ENCODE measurements at places on chromosomes 16 and 17.

DNA sequence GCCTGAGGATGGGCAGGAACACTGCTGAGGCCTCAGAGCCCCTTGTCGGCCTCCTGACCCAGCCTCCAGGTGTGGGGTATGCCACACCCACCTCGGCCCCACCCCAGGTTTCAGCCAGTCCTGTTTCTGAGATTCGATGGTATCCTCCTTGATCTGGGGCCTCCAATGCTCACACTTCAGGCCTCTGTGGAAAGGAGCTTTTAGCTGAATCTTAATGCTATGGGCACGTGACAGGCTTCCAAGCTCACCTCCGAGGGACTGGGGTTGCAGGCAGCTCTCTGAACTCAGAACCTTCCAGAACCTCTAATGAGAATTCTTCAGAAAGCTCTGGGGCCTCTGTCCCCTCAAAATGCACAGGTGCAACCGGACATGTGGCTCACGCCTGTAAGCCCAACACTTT is 54.8 kb downstream of the SCNN1B start:
- no peak for DNase-seq

- DNase-seq = no peak
Measured at GRCh38 chr16:84266451-84266850, 26.6 kb upstream of the KCNG4 start.

DNA sequence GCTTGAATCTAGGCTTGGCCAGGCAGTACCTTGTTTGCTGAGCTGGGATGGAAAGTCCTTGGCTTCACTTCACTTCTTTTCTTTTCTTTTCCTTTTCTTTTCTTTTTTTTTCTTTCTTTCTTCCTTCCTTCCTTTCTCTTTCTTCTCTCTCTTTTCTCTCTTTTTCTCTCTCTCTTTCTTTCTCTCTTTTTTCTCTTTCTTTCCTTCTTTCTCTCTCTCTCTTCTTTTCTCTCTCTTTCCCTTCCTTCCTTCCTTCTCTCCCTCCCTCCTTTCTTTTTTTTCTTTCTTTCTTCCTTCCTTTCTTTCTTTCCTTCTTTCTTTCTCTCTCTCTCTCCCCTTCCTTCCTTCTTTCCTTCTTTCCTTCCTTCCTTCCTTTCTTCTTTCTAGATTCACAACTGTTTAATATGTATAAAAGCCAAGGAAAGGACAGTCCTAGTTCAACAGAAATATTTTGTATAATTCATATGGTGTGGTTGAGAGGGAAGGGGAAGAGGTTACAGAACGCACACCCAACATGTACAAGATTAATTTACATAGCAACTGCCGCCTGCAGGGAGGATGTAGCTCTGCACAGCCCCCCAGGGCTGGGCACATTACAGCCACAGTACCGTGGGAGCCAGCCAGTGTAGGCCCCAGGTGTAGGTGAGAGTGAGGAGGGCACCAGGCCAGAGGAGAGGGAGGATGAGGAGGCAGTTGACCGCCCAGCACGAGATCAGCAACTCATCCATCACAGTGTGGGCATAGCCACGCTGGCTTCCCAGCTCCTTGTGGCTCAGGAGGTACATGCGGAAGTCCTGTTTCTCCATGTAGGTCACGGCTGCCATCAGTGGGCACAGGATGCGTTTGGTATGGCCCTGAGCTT is 9.7 kb upstream of the ITGB3 start:
- DNase-seq = no peak

DNA sequence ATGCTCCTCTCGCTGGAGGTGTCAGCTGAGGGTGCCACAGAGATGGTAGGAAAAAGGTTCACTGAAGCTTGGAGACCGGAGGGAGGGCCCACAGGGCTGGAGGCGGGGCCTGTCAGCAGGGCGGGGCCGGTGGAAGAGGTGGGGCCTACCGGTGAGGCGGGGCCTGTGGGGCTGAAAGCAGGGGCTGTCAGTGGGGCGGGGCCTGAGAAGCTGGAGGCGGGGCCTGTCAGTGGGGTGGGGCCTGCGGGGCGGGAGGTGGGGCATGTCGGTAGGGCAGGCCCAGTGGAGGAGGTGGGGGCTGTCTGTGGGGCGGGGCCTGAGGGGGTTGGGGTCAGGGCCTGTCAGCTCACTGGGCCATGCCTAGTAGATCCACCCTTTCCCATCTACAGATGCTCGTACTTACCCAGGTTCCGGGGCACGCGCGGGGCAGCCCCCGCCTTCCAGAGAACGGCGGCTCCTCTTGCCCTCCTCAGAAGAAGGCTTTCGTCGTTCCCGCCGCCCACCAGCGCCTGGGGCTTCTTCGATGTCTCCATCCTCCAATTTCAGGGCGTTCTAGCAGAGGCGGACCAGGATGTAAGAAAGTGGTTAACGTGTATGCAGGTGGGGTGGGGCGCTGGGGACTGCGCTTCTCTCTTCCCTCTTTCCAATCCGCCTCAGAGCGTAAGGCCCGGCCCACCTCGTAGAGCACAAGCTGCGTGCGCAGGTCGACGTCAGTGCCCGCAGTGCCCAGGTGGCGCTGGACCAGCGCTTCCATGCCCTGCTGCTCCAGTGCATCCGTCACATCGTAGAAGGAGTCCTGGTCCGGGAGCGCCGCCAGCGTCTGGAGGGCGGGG is 9.8 kb downstream of the TMEM208 start:
- peak; percentile 71 for DNase-seq

DNA sequence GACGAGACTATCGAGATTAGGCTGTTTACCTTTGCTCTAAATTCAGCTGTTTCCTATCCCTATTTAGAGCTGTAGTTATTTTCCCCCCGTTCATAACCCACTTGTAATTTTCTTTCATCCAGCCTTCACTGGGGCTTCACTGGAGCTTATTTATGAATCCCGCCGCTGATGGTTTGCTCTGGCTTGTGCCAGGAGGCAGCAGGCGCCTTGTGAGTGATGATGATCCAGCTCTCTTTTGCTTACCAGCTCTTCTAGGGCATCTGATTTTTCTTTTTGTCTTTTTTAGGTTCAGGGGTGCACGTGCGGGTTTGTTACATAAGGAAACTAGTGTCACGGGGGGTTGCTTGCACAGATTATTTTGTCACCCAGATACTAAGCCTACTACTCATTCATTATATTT is 37.4 kb upstream of the CDH13 start:
- no peak for DNase-seq

DNA sequence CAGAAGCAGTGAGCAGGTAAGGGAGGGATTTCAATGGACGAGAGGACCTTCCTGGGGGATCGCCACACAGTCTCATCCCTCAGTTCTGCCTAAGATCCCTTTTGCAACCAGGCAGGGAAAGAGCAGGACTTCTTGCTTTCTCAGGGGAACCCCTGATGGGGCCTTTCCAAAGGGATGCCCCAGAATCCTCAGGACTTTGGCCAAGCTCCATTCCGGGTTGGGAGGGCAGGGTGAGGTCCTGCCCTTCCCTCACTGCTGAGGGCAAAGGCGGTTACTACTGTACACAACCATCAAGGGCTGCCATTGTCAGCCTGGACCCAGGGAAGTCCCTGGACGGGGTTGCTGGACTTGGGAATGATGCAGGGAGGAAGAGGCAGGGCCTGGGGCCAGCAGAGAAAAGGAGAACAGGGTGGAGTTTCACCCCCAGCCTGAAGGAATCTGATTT is 9.7 kb downstream of the PRR29 start:
- no peak for DNase-seq

DNA sequence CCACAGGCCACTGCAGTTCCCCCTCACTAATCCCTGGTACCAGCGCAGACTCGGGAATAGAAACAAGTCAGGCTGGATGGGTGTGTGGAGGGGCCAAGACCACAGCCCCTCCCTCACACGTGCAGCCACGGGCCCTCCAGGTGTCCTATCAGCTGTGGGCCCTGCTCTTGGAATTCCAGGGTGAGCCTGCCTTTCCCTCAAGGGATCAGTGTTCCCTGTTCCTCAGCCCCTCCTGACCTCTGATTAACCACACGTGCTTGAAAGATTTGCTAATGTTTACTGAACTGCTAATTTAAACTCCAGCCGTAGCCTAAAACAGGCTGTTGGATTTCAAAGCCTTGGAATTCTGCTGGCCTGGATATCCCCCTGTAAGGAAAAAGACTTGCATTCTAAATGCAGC is 146.4 kb downstream of the SOCS1 start:
- DNase-seq = no peak

GRCh38 chr17:79294459-79295071 is 219.9 kb downstream of the ENGASE start:
- no peak for DNase-seq

GRCh38 chr17:81607431-81607830 is 29.5 kb downstream of the NPLOC4 start:
- no peak for DNase-seq

- no peak for DNase-seq
Measured at GRCh38 chr17:27327397-27327796, 33.5 kb downstream of the WSB1 start.

DNA sequence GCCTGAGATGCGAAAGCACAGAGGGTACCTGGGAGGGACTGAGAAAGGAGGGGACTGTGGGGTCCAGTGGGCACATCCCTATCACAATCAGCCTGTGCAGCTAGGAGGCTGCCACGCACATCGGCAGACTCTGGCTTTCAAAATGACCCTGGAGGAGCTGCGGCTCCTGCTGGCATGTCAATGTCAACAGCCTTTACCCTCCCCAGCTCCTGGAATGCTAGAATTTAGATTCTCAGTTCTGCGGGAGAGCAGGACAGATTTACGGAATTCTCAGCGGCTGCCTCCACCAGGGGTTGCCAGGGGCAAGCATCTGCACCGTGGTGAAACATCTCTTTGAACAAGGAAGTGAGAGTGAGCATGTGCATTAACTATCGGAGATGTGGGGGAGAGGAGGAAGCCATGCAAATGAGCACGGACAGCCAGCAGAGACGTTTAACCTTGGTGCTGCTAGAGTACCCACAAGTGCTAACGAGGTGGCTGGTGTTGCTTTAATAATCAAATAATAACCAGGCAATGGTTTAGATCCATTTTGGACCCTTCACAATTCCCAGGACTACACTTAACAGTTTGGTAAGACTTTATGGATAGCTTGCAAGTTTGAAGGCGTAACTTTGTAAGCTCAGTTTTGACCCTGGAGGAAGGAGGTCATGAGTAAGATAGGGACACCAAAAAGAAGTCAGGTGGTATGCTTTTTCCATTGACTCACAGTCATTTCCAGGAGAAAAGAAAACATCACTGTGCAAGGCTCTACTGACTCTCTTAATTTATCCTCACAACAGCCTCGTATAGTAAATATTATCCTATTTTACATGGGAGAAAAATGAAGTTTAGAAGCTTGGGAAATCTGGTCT is 54.1 kb downstream of the XYLT1 start:
- DNase-seq = peak; percentile 44

Data from stimulated activated CD4-positive, alpha-beta T cell treated with anti-CD3 and anti-CD28 coated beads, Interleukin-12 subunit alpha, Interleukin-12 subunit beta, amount 100 ng/mL, for 24 hours (primary cell).